ENCODE measurements at places on chromosomes 7 and 10. TPM values are rescaled to one million over a fixed set of nuclear protein-coding genes. Genes with fewer than 3 reads are reported as not detected.

- DNase-seq: no peak
These were observed 21.9 kb downstream of the ADAP1 start for GRCh38 chr7:932651-932975.

GRCh38 chr7:21076054-21076453, 289.4 kb upstream of the SP8 start:
- DNase-seq: no peak

- DNase-seq: no peak
These were observed 220.8 kb upstream of the GPR26 start for GRCh38 chr10:123445261-123445775.

DNA sequence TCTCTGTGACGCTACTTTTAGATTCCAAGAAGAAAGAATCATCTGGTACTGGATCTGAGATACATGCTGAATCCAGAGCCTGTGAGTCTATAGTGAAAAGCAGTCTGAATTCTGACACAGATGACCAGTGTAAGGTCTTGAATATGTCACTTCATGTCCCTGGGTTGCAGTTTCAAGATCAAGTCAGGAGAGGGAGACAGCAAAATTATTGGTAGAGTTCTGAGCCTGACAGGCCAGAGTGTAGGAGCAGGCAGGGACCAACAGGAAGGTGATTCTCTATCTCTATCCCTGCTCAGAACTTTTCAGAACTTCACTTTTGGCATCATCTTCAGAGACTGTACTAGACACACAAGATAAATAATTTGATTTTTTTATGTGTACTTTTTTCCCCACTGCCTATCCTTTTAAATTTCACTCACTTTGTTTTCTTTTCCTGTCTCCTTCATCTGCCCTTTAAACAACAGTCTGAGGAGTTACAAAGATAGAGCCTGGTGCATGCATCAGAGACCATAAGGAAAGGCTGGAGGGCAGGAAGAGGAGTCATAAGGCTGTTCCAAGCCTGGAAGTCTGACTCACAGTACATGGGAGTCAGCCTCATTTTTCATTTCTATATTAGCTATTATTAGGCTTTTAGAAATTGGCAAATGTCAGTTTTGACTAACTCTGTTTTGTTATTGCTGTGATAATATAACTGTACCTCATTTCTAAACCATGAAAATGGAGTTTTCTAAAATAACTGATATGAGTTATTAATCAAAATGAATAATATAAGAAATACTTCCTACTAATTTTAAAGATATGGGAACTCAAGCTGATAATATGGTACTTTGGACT, 120.2 kb upstream of the TMEM229A start:
- DNase-seq: no peak

GRCh38 chr7:80485721-80486120, 26.1 kb downstream of the GNAT3 start:
- DNase-seq: no peak

DNA sequence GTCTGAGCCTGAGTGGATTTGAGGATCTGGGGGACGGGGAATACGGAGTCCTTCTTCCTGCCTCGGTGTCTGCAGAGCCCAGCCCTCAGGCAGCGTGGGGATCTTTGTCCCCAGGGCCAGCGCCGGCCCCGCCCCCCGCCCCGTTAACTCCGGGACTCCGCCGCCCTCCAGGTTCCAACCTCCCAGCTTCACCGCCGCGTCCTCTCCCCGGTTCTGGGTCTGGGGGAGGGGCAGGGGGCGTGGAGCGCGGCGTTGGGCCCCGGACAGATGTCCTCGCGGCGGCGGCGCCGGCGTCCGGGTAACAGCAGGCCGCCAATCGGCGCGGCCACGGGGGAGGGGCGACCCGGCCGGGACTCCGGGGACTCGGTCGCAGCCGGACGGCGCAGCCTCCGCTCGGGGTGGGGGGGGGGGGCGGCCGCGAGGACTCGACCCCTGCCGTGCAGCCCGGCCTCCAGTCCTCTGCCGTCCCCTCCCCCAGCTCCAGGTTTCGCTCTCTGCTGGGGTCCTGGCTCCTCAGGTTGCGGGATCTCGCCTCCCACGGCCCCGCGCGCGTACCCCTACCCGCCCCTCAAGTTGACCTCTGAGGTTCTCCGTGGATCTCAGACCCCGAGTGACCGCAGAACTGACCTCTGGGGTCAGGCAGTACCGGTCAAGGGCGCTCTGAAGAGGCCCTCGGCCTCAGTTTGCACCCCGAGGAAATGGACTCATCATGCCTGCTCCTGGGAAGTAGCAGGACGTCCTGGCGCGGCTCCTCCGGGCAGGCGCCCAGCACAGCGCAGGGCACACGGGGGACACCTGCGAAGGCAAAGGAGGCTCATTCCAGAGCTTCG, 2.3 kb upstream of the ELFN1 start:
- DNase-seq: no peak

DNA sequence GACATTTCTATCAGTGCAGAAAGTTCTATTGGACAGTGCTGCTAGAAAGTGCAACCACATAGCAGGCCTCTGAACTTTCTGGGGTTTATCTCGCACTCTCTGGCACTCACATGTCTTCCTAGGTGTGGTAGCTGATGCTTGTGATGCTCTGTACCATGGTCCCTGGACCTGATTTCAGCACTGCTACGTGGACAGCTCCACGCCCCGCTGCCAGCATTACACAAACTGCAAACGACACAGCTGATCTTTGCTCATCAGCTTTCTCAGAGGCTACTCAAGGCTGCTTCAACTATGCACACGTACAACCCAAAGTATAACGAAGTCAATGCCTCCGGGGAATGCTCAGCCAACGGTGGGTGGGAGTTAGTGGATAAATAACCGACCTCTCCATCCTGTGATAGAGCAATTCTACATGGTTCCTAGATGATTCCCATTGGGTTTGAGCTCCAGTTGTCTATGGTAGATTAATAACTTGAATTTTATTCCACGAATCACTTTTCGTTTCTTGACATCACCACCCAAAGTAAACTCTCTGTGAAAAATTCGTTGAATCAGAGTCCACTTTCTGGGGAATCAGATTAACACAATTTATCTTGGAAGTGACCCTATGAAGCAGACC, 302.5 kb downstream of the ACTR3B start:
- DNase-seq: no peak

GRCh38 chr10:109902992-109903947, 20.0 kb downstream of the XPNPEP1 start:
- no peak for DNase-seq

DNA sequence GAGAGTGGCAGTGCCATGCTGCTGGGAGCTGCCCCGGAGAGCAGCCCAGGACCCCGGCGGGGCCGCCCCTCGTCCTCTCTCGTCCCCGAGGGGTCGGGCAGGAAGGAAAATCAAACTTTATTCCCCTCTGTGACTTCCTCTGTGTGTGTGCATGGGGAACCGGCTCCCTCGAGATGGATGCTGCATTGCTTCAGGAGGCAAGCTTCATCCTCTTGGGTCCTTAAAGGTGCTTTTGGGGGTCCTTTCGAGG, 726 bp downstream of the MCU start:
- no peak for DNase-seq

DNA sequence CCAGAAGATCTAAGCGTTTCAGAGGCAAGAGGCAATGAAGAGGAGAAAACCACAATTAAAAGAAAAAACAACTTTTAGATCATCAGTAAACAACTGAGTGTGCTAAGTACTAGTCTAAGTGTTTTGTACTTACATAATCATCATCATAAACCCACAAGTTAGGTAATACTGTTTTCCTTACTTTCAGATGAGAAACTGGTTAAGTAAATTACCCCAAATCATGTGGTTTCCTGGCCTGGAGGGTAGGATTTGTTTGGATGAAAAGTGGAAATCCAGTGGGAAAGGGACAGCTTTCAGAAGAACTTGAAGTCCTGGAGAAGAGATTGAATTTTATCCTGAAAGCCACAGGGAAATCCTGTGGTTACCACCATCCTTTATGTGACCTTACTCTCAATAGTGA, 463.3 kb downstream of the LRMDA start:
- no peak for DNase-seq

- DNase-seq: no peak
These were observed 139.9 kb downstream of the SKIDA1 start for GRCh38 chr10:21385536-21385935.

DNA sequence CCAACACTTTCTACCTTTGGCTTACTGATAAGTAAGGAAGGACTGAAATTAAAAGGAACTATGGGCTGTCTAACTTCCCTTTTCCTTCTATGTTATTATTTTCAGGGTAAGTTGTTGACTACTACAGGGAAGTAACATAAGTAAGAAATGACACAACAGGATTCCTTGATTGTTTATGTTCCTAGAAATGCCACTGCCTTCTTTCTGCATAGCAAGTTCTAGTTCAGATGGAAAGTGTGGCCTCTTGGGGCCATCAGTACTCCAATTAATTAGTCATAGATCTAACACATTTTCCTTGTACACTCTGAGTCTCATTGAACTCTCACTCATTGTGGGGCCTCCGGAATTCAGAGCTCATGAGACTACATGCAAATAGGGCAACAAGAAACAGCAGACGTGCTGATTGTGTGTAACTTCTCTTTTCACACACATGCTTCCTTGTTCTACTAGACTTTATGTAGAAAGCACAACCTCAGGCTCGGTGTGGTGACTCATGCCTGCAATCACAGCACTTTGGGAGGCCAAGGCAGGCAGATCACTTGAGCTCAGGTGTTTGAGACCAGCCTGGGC, 35.3 kb upstream of the HIBADH start:
- no peak for DNase-seq

DNA sequence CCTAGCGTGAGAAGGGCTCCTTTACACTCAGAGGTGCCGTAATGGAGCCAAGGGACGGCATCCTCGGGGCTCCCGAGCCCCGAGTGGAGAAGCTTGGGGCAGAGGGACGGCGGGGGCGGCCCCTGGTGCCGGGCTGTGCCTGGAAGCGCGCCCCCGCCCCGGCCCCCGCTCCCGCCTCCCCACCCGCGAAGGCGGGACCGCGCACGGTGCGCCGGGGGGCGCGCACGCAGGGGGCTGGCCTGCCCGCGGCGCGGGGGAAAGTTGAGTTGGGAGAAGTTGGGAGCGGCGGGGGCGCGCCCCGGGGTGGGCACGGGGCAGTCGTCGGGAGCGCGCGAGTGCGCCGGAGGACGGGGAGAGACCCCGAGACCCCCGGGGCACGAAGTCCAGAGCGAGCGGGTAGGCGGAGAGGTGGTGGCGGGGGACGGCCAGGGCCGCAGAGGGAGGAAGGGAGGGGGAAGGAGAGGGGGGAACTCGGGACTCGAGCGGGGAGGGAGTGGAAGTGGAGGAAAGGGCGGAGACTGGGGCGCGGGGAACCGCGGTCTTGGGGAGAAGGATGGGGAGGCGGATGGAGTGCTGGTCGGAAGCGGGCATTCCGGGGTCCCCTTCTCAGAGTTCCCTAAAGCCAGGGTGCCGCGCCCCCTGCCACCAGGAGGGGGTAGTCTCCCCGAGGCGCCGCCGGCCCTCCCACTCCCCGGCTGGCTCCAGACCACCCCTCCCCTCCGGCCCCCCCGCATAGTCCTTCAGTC, at the start of gene SLC4A2:
Gene SLC4A2, plus strand, starts transcription at position 223 of the 746 bp plus-strand sequence. CDS start 2,399 bp downstream, outside the sequence.
- peak; percentile 87 for DNase-seq

DNA sequence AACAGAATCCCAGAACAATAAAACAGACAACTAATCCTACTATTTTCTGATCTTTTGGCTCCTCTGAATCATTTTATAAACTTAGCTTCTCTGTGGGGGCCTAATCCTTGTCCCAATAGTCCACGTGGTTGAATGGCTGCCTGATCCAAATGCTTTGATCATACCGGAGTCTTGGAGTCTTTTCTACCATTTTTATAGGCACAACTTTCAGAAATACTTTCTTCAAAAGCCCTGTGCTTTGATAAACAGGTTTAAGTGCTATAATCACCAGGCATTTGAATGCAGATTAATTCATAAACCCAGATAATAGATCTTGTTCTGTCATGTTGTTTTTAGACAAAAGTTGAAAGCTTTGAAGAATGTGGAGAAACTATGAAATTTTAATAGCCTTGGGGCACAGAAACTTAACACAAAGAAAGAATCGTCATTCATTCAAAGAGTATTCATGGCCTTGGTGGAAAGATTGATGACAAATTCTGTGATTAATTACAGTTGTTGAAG, 163.7 kb downstream of the AHR start:
- no peak for DNase-seq

- DNase-seq: no peak
These were observed 226.5 kb downstream of the PRKG1 start for GRCh38 chr10:51300617-51301304.

DNA sequence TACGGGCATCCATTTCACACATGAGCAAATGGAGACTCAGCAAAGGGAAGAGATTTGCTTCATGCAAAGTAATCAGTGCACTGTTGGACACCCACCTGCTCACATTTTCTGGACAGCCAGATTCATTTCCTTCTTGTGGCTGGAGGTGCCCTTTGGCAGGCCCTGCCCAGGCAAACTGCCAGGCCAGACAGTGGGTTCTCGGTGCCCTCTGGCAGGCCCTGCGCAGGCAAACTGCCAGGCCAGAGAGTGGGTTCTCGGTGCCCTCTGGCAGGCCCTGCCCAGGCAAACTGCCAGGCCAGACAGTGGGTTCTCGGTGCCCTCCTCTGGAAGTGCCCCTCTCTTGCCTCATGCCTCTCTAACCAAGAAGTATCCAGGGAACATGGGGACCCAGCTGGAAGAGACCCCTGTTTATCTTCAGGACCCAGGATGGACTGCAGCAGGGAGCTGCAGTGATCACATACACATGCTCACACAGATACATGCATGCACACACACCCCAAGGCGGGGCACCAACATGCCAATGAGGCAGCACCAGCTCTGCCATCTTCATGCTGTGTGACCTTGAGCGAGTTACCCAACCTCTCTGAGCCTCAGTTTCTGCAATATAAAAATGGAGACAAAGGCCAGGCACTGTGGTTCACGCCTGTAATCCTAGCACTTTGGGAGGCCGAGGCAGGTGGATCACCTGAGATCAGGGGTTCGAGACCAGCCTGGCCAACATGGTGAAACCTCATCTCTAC, 67.1 kb downstream of the OAT start:
- DNase-seq: no peak

GRCh38 chr10:127836966-127837365, 55.8 kb downstream of the CLRN3 start:
- no peak for DNase-seq

DNA sequence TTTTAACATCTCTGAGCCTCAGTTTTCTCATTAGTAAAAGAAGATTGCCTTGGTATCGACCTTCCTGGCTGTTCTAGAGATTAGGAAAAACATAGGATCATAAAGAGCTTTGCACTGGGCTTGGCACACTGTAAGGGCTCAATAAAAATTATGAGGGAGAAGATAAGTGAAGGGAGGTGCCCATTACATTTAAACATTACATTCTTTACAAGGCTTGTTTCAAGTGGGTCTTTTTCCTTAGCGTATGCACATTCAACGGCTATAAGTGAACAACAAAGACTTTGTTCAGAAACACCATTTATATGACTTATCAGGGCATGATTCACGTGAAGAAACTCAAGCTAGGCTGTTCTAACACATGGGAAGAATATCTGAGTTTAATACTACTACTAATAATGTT, 351.9 kb upstream of the NPVF start:
- no peak for DNase-seq

The PDZD7 gene
- polyA plus RNA-seq: 0.85 TPM

The ANK3 gene
- polyA plus RNA-seq: 30.9 TPM

The CBLL1 gene
- 28.1 TPM for polyA plus RNA-seq

The LRGUK gene
- 2.2 TPM for polyA plus RNA-seq

The IFIT1 gene
- 20.9 TPM for polyA plus RNA-seq

The ARHGEF35 gene
- 9.0 TPM for polyA plus RNA-seq

The ZNF511 gene
- 55.9 TPM for polyA plus RNA-seq

The SPDYE9 gene
- 0.87 TPM for polyA plus RNA-seq

The NPC1L1 gene
- polyA plus RNA-seq: 0.21 TPM

The CREB5 gene
- 15.6 TPM for polyA plus RNA-seq

The TRA2A gene
- 221 TPM for polyA plus RNA-seq

The AGAP6 gene
- polyA plus RNA-seq: 31.9 TPM

Measured in right lung (tissue), 10 donors.